ENCODE measurements at places on chromosomes 2 and 18.

GRCh38 chr2:11824901-11825828 is 78.7 kb downstream of the LPIN1 start:
- DNase-seq, result no peak

GRCh38 chr2:152815634-152816257 is 97.3 kb downstream of the ARL6IP6 start:
- no peak for DNase-seq

DNA sequence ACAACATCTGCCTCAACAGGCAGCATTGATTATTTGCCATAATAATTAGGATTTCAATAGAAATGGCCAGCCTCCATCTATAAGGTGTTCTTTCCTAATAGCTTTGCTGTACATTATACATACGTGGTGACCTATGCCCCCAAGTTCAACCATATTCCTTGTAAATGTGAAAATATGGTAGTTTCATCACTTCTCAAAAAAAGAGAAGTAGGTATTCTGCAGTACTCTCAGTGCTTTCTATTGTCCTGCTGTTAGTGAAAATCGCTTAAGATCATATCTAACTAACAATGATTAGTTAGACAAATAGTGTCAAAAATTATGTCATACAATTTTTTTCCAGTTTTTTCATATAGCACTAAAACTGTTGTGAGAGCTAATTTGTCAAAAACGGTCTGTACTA is 79.6 kb downstream of the SLC4A10 start:
- DNase-seq, result no peak

GRCh38 chr2:45856391-45857274 is 205.2 kb downstream of the PRKCE start:
- DNase-seq, result no peak

DNA sequence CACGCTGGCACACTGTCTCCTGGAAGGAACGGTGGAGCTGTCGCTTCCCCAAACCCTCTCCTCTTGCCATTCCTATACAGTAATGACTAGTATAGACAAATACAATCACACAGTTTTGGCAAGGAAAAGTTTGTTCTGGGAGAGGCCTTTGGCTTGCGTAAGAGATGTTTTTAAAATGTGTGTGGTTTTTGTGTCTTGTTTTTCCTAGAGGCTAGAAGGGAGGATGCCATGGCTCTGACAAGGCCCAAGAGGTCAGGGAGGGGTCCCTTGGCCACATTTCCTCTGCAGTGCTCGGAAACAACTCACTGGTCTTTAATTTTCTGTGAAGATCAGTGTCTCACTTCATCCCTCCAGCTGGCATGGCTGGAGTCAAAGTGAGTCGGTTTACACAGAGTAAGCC is 195.9 kb downstream of the SH3RF3 start:
- no peak for DNase-seq

DNA sequence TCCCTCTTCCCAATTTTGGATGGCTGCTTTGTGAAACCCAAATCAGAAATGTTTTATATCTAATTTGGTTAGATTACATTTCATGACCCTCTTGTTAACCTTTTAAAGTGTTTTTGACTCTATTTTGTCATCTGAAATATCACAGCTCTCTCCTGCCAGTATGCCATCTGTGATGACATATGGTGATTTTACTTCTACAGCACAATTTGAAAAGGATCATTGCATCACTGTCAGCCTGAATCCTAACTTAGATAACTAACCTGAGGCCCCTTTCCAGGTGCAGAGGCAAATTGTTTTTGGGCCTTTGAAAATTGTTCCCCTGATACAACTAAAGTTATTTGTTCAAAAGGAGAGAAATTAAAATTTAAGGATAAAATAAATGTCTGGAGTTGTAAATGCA is 1023.4 kb upstream of the LRRTM1 start:
- DNase-seq, result no peak

DNA sequence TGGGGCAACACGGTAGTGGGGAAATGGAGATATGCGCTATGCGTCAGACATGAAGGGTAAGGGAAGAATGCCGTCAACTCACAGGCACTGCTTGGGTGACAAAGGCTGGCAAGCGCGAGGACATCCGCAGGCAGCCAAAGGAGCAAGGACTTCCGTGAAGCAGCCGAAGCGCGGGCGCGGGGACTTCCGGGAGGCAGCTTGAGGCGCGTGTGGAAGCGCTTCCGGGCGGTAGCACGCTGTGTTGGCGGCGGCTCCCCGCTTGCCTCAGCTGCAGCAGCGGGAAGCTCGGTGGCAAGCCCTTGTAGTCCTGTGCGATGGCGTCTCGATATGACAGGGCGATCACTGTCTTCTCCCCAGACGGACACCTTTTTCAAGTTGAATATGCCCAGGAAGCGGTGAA is at the start of gene PSMA8:
Gene PSMA8 (plus strand): TSS at position 218 of the 400 bp plus-strand sequence. CDS start 97 bp downstream, at position 315.
- DNase-seq, result peak; percentile 30

DNA sequence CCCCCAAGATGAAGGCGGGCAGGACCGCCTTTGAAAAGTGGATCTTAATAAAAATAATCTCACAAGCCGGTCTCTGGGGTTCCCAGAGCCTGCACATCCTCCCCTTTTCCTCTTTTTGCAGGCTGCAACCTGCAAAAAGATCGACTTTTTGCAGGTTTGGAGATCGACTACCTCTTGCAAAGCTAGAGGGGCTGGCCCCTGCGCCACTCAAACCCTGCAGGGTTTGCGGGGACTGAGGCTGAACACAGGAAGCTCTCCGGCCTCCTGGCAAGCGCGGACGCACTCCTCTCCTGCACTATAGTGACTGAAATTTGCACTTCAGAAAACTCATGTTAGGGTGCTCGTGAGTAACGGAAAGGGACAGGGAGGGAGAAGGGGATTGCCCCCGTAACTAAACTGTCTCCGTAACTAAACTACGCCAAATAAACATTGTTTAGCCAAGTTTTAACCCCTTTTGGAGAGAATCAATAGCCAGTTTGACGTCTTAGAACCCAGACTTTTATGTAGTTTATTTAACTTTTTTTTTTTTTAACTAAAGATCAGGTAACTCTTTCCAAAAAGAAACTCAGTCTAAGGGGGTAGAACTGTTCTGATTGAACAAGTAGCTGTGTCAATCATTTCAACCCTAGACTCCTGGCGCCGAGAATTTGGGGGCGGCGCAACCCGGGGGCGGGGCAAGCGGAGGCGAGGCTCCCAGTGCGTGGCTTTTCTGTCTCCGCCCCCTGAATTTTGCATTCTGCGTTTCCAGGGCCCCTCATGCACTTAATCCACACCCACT is 2.5 kb downstream of the IGFBP5 start:
- DNase-seq, result peak; percentile 43

GRCh38 chr2:217996361-217996760 is 6.4 kb downstream of the TNS1 start:
- DNase-seq, result no peak

- no peak for DNase-seq
Observed at GRCh38 chr2:113926314-113926713, 36.4 kb downstream of the ACTR3 start.

GRCh38 chr2:29744976-29745375 is 176.4 kb downstream of the ALK start:
- no peak for DNase-seq

DNA sequence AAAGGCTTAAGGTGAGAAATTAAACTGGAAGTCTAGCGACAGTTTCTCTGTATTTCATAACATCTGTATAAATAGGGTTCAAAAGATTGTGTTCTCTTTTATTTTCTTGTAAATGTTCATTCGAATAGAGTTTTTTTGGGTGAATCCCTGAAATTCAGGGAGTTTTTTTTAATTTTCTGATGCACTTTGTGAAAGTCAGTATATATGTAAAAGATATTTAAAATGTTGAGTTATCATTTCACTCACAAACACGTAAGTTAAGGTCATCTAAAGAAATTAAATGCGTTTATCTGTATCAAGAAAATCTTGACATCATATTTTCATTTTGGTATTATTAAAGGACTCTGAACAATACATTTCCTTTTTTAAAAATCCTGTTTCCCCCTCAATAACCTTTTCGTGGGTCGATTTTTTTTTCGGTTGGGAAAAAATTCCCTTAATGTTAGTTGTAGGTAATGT is 3.4 kb downstream of the SP9 start:
- no peak for DNase-seq

DNA sequence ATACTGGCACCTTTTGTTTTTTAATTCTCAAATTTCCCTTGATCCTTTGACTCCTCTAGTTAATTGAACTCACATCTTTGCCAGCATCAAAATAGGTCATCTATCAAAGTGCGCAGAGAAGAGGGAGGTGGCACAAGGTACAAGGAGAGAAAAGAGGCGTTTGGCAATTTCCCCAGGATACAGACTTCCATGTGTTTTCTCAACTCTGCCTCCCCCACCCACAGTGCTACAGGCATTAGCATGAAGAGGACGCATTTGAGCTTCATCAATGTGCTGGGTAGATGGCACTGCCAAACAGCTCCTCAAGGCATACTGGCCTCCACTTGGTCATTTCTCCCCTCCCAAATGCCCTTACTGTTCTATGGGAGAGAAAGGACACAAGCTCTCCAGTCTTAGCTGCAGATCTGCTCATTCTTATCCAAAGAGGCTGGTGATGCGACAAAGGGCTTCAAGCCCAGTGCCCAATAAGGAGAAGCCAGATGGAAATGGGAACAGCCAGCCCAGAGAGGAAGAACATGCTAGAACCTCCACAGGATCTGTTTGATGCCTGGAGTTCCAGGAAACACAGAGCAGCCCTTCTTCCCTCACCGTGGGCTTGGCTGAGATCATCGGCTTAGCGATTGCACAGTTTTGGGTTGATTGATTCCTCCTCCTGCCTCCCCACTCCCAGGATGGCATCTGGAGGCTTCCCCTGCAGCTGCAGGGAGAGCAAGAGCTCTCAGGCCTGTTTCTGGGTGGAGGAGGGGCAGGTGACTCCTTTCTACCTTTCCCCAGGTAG is 144.7 kb upstream of the SMAD2 start:
- DNase-seq, result no peak

DNA sequence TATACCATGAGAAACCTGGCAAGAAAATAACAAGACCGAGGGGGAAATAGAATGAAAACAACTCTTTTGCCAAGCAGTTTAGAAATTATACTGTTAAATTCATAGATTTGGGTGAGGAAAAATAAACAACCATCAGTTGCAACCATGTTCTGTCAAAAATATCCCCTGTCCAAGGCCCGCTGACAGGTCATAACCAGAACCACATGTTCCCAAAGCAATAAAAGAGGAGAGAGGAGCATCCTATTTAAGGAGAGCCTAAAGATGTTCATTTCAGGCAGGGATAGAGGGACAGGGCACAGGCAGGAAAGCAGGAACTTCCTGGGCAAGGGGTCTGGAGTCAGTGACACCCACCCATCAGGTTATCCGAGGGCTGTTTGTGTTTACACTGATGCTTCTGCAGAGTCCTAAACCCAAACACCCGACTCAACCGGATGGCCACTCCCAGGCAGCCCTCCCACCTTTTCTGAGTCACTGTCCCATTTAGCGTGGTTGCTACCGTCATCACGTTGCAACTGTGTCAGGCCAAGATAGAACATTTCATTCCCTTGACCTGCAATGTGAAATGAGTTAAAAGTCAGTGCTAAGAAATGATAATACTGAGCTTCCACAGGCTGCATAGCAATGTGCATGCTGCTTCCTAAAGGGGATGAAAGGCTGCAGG is 468.3 kb upstream of the RAB12 start:
- DNase-seq, result no peak

DNA sequence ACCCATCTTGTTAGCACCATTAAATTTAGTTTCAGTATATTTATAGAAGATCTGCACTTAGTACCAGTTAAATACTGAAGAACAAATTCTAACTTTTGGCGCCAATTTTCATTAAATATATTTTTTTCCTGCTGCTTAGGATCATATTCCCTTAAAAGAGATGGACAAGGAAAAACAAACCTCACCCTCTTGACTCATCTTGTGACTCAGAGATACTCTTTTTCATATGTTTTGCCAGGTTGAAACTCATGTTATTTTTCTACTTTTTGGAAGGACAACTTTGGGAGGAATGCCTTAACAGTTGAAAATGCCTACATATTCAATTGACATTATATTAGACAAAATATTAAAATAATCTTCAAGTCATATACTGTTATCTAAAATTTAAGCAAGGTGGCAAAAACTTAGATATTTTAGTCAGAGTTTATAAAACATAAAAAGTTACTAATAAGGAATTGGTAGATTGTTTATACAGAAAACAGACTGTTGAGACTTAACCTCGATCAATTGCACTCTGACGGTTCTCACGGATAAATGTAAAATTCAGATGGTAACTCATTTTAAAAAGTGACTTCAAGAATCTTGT is 36.2 kb downstream of the PNO1 start:
- DNase-seq, result no peak

- DNase-seq, result no peak
Observed at GRCh38 chr2:240732911-240733622, 41.4 kb downstream of the AQP12A start.

- DNase-seq, result no peak
Observed at GRCh38 chr2:7625392-7626138, 708.4 kb downstream of the RNF144A start.

GRCh38 chr18:54440292-54440691 is 82.6 kb downstream of the C18orf54 start:
- DNase-seq, result no peak

DNA sequence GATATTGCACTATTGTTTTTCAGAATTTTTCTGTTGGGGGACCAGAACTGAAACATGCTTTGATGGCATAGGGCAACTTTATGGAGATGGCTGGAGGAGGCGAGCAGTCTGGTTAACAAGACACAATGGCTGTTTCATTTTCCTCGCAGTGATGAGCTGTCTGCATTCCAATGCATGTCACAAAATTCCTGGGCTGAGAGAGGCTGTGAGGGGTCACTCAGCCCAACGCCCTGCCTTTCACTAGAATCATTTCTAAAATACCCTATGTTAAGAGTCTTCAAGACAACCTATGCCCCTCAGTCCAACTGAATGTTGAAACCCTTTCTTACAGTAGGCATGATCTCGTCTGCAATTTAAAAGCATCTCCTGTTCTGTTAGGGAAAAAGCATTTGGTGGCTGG is 1090.0 kb downstream of the BCL11A start:
- no peak for DNase-seq

GRCh38 chr2:70702711-70703395 is 65.1 kb downstream of the ADD2 start:
- DNase-seq, result no peak

DNA sequence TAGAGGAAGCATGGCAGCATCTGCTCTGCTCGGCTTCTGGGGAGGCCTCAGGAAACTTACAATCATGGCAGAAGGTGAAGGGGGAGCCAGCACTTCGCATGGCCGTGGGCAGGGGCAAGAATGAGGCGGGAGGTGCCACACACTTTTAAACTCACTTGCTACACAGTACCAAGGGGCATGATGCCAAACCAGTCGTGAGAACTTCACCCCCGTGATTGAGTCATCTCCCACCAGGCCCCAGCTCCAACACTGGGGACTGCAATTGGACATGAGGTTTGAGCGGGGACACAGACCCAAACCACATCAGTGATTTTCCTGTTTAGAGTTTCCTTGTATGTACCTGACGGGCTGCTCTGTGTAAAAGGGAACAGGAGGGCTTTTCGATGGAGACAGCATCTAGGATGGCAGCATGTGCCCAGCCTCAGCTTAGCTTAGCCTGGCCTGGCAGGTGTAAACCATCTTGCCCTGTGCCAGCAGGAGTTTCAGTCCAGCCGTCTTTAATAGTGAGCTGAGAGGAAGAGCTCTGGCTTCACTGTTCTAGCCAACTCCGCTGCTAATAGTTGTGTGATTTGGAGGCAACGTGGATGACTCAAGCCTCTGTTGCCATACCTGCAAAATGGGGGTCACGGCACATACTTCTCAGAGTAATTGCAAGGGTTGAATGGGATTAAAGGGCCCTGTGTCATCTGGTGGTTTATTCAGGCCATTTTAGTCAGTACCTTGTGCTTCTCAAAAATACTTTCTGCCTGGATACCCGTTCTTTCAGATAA is 101.8 kb downstream of the ASAP2 start:
- no peak for DNase-seq

- DNase-seq, result no peak
Observed at GRCh38 chr2:146251328-146251727, 1593.5 kb upstream of the ACVR2A start.

- DNase-seq, result no peak
Observed at GRCh38 chr2:215537611-215538010, 101.7 kb upstream of the FN1 start.

Measured in activated gamma-delta T cell treated with anti-CD3 and anti-CD28 coated beads, Interleukin-2, amount 50 U/mL, for 16 hours (primary cell).